ENCODE measurements at places on chromosomes 12 and 14.

DNA sequence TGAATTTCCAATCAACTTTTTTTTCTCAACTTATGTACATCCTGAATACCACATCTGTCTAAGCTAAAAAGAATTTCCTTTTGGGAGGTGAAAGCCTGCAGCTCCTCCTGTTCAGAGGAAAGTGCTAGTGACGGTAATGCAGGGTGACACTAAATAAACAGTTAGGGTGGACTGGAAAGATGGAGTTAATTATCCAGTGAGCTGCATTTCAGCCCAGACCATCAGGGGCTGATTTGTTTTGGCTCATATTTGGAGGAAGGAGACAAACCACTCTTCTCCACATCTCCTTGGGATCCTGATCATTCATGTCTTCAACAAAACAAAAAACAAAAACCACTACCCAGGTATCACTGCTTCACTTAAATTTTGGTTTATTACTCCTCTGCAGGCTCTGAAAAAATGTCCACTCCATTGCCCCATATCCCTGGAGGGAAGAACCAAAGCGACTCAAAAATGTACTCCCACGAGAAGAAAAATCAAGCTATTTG is 5.1 kb upstream of the SIX1 start:
- DNase-seq, result no peak

DNA sequence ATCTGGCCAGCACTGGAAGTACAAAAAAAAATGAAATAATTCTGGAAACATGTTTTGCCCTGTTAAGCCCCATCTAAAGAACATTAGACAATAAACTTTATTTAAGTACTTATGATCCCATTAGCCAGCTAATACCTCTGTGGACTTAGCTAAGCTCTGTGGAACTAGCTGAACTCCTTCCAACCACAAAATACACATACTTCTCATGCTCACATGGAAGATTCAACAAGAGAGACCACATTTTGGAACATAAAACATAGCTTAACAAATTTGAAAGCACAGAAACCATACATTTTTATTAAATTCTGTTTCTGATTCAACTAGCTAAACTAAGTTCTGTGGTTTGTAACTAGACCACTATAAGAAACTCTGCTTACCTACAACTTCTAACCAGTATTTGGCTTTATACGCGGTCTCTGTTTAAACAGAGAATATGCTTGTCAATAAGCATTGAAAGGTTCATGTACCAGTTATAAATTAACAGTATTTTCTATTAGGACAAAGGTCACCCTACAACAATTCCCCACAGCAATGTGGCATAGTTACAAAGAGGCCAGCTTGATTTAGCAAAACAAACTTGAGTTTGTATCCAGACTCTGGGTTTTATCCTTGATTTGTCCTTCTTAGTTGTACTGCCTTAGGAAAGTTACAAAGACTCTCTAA is 300.1 kb downstream of the C12orf50 start:
- no peak for DNase-seq

DNA sequence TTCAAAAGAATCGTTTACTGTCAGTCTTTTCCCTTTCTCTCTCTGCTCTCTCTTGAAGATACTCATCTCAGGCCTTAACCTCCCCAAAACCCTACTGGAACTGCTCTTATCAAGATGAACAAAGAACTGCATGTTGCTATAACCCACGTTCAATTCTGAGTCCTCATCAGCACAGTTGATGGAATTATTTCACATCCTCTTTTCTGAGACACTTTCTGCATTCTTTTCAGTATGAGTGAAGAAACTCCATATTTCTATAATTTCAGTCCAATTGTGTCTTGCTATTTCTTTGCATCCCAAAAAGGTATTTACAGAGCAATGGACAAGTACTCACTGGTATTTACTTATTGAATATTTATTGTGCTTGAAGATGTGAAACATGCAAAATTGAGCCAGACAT is 160.1 kb upstream of the CPNE8 start:
- no peak for DNase-seq

DNA sequence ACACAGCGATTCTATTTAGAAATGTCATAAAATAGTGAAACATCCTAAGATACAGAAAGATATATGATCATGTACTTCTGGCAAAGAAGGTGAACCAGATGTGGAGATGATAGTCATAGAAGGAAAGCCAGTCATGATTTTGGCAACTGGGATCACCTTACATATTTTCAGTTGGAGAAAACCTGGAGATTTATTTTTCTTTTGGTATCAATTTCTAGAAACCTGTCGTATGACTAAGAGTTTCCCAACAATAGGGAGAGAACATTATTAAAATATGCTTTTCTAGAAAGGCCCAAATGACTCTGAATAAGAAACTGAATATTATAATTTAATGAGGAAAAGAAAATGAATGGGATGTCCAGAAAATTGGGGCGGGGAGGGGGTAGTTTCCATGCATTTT is 396.4 kb downstream of the ZFP36L1 start:
- DNase-seq, result no peak

GRCh38 chr14:90400904-90401561 is 4.2 kb downstream of the CALM1 start:
- no peak for DNase-seq

All from caudate nucleus (tissue), 63 donors.